IPS DF 19.7 (cell line): ENCODE measurements at places on chromosomes 2 and 18.

DNA sequence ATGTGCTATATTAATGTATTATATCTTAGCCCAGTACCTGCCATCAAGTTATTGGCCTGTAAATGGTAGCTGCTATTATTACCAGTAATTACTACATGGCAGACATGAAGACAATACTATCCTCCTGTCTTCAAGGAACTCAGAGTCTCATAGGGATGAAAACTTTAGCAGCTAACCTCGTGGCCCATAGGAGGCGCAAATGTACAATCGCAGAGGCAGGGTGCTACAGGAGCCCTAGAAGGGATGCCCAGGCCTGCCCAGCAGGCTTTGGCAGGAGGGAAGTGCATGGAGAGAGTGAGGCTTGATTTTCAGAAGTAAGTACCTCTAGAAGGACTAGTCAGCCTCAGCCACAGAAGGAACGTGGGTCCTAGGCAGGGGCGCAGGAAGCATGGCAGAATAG is 44.7 kb upstream of the KIDINS220 start:
- peak; percentile 42 for DNase-seq

DNA sequence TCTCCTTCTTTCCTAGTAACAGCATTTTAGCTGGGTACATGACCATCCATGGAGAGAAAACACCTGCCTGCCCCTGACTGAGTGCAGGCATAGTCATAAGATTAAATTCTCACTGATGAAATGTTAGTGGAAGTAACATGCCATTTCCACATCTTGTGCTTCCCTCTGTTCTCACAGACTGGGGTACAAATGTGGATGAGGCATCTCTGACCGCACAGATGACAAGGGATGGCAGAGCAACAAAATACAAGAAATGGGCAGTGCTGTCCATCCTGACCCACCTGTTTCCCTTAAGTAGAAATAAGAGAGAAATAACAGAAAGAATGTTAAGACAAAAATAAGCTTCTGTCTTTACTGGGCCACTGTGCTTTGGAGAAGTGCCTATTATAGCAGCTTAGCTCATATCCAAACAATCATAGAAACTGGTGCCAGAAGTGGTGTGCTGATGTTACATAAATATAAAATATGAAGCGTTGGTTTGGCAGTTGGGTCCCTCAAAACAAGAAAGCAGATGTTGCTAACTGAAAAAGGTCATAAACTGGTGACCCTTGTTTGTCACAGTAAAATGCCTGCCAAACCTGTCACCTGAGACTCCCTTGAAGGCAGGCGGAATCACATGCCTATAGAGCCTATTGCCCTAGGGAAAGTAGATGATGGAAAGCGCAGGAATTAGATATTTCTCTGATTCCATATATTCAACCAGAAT is 72.4 kb upstream of the CCDC150 start:
- DNase-seq: no peak

DNA sequence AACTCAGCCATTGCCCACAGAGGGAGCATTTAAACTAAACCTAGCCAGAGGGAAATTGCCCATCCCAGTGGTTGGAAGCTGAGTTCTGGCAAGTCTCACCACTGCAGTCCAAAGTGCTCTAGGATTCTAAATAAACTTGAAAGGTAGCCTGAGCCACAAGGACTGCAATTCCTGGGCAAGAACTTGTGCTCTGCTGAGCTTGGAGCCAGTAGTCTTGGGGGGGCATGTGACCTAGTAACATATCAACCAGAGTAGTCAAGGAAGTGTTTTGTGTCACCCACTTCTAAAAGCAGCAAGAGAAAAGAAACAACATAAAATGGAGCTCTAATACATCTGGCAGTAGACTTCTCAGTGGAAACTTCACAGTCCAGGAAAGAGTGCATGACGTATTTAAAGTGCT is 167.0 kb downstream of the PTH2R start:
- no peak for DNase-seq

GRCh38 chr2:201261471-201261870 is 1.1 kb downstream of the CASP8 start:
- DNase-seq: no peak

DNA sequence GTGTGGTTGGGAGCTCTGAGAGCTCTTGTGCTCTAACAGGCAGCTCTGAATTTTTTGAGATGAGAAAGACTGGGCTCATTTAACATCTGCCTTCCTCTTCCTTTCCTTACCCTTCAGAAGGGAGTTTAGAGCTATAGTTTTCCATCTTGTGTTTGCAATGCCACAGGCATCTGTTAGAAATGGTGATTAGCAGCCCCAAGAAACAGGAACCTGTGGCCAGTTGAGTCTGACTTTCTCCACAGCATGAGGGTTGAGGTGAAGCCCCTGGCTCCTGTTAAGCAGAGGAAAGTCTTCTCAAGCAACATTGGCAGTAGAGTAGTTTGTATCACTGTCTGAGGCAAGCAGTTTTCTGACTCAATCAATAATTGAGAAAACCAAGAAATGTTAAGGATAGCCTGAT is 577.4 kb downstream of the ZEB2 start:
- DNase-seq: no peak

- no peak for DNase-seq
Observed at GRCh38 chr18:46429649-46430224, 227.3 kb downstream of the LOXHD1 start.

DNA sequence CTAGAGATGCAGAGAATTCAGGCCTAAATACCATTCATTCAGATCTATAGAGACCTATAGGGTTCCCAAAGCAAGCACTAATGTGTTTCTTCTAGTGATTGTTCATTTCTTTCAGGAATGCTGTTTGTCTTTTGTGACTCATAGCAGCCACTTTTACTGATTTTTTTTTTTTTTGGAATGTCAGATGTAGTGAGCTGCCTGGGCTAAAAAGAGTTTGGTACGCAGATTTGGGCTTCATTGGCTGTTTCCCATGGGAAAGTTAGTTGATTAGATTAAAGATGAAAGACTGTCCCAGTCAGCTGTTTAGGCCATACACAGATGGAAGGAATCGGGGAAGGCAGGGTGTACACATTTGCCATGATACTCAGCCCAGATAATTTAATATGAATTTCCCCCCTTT is 87.6 kb downstream of the CDC42EP3 start:
- no peak for DNase-seq

DNA sequence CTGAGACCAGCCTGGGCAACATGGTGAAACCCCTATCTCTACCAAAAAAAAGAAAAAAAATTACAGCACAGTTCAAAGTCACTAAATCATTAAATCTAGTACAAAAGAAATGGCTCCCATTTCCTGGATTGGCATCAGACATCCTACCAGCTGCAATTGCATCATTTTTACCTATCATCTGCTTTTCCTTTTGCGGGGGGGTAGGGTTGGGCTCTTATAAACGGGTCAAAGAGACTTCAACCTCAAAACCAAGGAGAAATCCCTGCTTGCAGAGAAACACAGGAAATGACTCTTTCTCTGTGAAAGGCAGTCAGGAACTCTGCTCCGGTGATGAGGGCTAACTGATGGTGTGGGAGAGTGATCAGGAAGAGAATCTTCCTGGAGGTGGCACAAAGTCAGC is 45.3 kb upstream of the RFX8 start:
- DNase-seq: no peak

GRCh38 chr2:178250429-178250828 is 56.1 kb downstream of the OSBPL6 start:
- DNase-seq: no peak

- DNase-seq: no peak
Observed at GRCh38 chr2:181231886-181232621, 225.1 kb upstream of the ITGA4 start.

GRCh38 chr2:57528499-57528898 is 518.1 kb upstream of the VRK2 start:
- DNase-seq: no peak

DNA sequence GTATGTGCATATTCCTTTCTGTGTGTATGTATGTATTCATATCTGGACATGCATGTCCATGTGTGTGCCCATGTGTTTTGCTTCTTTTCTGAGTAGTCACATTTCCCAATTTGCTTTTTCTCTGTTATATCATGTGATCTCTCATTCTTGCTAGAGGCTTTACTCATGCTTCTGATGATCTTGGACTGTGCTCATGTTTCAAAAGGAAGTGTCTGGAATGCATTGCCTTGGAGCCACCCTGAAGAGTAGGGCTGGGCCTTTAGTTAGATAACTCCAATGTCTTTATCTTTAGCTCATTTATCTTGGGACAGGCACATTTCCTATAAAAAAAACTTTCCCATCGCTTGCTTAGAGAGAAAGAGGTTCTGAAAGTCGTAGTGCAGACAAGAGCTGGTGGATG is 859.2 kb downstream of the CNTNAP5 start:
- DNase-seq: no peak

DNA sequence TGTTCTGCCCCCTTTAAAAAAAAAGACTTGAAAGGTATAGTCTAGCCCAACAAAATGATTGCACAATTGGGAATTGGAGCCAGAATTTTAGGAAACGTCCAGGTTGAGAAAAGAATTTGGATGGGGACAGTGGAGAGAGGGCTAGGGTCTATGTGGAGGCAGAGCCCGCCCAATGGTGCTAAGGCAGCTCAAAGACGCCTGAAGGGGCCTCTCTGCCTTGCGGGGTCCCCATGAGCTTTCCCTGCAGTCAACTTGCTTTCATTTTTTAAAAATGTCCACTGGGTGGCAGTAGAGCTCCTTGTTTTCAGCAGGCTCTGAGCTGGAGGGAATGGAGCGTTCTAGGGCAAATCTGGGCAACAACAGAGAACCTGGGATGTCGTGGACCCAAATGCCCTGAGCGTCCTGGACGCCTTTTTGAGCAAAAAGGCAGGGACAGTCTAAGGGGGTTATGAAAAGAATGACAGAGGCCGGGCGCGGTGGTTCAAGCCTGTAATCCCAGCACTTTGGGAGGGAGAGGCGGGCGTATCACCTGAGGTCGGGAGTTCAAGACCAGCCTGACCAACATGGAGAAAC is 40.2 kb upstream of the ITM2C start:
- DNase-seq: peak; percentile 68
